Non-pigmented ciliary epithelial cell (primary cell): ENCODE measurements at places on chromosomes 12 and 14.

DNA sequence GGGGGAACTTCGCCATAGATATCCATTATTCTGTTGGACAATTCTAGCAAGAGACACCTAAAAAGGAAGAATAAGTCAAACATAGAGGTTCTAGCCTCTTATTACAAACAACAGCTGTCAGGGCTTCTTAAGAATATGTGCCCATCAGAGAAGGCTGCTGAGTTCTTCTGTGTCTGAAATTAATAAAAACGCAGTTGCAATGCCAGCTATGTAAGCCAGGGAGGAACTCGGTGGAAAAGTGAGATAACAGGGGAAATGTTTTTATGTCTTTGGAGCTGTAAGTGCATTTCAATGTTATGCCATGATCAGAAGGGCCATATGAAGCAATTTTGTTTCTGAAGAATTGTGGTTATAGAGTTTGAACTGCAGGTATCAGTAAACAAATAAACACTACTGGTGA lies 95.0 kb downstream of the SYT1 start:
- DNase-seq, result no peak

GRCh38 chr14:61403411-61403810 lies 82.0 kb downstream of the PRKCH start:
- DNase-seq, result no peak

GRCh38 chr14:61586544-61587055 lies 108.7 kb upstream of the HIF1A start:
- no peak for DNase-seq

DNA sequence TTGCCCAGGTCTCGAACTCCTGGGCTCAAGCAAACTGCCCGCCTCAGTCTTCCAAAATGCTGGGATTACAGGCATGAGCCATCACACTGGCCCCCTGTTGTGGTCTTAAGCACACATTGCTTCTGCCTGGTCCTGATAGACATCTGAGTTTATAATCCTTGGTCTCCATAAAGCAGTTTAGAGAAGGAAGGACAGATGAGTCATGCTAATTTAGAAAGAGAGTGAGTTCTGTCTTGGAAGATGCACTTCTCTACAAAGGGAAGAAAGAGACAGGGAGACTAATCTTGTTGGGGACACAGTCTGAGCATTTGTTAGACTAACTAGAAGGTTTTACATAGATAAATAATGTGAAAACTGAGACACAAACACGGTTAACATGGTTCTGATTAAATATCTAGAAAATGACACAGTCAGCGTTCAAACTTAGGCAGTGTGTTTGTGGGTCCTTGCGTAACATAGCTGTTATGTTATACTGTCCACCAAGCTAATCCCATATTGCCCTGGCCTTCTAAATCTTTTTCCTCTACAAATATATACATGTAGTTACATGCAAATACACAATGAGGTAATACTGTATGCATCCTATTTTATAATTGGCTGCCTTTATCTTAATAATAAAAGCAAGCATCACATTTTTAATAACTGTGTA lies 31.0 kb downstream of the SAMD4A start:
- DNase-seq, result no peak

GRCh38 chr12:119700078-119700477 lies 32.1 kb downstream of the PRKAB1 start:
- DNase-seq, result no peak

DNA sequence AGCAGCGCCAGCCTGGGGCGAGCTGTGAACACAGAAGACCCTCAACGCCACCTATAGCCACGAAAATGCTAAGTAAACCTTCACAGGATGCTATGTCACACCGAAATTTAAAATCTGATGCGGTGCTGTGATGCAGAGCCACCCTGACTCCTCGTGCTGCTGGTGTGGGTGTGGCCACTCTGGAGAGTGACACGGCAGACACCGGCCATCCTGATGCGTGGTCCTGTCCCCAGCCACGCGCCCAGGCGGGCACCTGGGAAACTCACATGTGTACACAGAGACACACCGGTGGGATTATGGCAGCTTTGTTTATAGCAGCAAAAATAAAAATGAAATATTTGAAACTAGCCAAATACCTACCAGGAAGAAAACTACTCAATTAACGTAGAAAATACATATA lies 138.3 kb upstream of the SFSWAP start:
- DNase-seq, result no peak

DNA sequence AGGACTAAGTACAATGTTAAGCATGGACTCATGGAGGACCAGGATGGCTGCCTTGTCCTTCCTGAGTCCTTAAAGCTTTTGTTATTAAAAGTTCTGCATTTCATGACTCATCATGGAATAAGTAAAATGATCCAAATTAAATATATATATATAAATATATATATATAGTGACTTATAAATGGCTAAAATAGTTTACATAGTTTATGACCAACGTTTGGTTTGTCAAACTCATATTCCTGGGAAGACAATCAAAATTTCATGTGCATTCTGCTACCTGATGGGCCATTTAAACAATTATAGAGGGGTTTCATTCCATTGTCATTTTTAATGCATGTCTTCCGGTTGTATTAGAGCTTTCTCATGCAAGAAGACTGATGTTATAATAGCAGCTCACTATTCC lies 1190.7 kb downstream of the FSCB start:
- no peak for DNase-seq

DNA sequence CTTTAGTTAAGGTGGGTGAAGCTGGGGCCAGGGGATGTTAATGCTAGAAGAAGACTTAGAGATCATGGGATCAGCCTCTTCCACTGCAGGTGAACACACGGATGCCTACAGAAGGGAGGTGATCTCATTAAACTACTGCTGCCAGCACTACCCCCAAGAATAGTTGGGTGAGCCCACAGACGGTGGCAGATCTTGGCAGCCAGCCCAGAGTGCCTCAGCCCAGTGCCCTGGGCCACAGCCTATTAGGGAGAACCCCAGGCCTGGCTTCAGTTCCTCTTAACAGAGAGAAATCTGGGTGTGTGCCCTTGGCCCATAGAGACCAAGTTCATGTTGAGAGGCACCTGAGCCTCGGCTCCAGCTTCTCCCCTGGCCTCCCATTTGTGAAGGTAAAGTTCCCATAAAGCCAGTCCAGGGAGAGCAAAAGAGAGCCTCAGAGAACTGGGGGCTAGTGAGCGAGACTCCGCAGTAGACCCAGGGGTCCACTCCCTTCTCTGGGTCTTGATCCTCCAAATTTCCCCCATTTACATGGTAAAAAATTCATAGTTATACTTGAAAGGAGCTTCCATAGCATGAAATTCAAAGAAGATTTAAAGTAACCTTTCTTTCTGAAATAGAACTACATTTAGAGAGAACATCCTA lies 125.0 kb upstream of the CCND2 start:
- no peak for DNase-seq

DNA sequence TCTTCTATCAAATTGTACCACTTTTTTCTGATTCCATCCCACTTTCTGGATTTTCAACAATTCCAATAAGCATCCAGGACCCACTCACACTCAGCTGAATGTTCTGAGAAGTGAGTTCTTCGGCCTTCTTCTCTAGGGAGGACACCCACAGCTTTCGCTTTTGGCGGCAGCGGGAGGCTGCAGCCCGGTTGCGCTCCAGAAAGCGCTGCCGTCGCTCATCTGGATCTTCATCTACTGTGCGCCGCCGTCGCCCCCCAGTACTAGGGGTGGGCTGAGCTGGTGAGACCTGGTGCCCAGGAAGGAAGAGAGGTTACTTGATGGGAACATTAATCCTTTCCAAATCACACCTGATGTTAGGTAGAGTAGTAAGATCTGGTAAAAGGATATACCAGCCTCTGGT lies 17.2 kb upstream of the NPFF start:
- DNase-seq, result no peak

DNA sequence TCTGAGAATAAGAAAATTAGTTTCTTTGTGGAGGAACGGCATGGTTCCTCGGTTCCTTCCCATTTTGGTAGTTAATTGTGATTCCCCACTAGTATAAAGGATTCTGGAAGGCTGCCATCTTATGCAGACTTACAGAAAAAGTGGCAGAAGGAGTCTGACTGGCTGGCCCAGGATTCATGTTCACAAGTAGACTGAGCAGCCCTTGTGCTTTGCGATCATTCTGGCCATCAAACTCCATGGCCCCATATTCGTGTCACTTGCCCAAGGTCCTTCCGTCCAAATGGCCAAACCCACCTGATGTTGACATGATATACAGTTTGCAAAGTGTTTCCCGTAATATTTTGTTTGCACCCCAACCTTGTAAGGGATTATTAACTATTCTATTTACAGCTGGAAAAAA lies 297.2 kb upstream of the AMIGO2 start:
- no peak for DNase-seq

- DNase-seq, result no peak
These were observed 5.7 kb upstream of the NEK9 start for GRCh38 chr14:75132382-75133086.

GRCh38 chr12:105716621-105717020 lies 386.1 kb downstream of the C12orf75 start:
- no peak for DNase-seq

GRCh38 chr12:2551412-2551900 lies 243.3 kb upstream of the FKBP4 start:
- no peak for DNase-seq

- DNase-seq, result no peak
These were observed 64.4 kb upstream of the KICS2 start for GRCh38 chr12:64286521-64286920.

GRCh38 chr14:52350445-52350844 lies 36.3 kb downstream of the PTGER2 start:
- DNase-seq, result no peak

DNA sequence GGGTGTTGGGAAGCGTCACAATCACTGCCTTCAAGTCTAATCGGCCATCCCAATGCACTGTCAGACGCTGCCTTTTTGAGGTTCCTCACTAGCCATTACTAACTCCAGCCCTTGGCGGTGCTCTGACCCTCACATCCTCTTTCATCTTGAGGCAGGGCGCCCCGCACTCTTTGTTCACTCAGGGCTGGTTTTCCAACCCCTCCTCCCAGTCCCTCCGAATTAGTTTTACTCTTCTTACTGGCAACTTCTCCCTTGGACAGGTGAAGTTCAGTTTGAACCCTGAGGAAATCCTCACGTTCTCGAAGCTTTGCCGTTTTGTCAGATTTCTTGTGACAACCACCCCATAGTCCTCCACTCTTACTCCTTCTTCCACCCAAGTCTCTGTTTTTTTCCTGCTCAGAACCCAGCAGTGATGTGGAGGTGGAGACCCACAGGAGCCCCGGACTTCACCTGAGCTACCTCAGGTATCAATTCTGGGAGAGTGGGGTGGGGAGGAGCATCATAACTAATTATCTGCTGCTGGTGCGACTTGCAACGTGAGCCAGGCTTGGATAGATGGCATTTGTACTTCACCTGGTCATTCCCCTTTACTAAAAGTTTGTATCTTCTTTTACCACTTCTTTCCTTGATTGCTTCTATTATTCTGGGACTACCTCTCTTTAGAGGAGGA lies 757 bp downstream of the ZC3H10 start:
- DNase-seq, result no peak

- no peak for DNase-seq
These were observed 21.4 kb downstream of the CKB start for GRCh38 chr14:103501041-103501870.
